ENCODE measurements at places on chromosomes 3 and 15.

DNA sequence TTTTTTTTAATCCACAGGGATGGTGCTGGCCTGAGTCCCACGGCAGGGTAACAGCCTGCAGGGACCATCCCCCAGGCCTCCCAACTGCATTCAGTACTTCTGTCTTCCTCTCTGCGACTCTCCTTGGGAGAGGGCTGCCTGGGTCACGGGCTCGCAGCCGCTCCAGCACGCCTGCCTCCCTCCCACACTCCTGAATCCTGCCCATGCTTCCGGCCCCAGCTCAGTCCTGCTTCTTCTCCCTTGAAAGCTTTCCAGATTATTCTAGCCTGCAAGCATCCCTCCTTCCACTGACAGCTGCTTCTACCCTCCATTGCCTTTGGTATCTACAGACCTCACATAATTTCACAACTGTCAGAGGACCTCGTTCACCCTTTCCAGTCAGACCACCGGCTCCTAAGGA, 32.4 kb downstream of the MEGF11 start:
- no peaks in the 10 kb centered on the region for H3K27me3 ChIP-seq
- H3K27ac ChIP-seq: no peak overlapping the region
- no peak for DNase-seq
- H3K36me3 ChIP-seq: no peaks in the 10 kb centered on the region
- H3K4me3 ChIP-seq: no peak overlapping the region

DNA sequence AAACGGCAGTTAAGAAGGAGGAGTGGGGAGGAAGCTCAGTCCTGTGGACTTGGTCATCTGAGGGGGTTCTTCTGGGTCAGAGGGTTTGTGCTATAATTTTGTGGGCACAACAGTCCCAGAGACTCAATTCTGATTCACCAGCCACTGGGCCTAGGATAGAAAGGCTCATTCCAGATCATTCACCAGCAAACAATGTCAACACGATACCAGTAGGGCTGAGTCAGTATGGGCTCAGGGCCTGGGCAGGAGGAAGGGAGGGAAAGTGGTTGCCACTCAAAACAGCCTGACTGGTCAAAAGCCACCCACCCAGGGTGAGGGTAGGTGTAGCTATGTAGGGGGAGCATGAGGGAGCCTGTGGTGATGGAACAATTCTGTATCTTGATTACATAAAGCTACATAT, 86.9 kb upstream of the MEX3B start:
- no peaks in the 10 kb centered on the region for H3K36me3 ChIP-seq
- no peaks in the 10 kb centered on the region for H3K4me1 ChIP-seq
- no peak overlapping the region for H3K4me3 ChIP-seq
- no peak overlapping the region for H3K27ac ChIP-seq
- no peaks in the 10 kb centered on the region for H3K27me3 ChIP-seq
- DNase-seq: no peak

GRCh38 chr3:124512881-124513609, 217.2 kb upstream of the UMPS start:
- no peaks in the 10 kb centered on the region for H3K27me3 ChIP-seq
- no peak for DNase-seq
- H3K36me3 ChIP-seq: peaks cover 16% of the 10 kb centered on the region
- H3K4me1 ChIP-seq: no peaks in the 10 kb centered on the region

DNA sequence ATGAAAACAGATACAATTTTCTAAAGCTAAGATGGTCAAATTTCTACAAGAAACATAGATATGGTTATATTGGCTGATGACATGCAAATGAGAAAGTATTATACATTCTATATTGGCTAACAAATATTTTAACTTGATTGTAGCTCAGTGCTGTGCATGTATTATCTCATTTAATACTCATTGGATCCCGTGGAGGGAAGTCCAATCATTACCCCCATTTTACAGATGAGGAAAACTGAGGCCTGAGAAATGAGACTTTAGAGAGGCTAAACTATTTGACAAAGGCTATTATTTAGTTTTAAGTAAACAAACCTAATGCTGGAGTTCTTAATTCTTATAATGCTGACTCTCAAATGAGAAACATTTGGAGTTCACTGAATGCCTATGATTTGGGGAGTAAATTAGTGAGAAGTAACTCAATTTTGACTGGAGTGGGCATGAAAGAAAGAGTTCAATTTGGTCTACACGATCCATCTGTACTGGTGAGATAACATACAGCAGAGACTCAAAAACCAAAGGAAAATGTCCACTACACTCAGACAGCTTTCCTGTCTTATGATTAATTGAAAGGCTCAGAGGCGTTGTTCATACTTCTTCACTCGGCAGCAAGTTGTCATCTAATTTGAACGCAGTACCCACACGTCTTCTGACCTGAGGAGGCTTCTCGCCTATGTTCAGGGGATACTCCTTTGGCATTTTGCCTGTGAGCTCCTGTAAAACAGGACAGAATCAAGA, 72.2 kb upstream of the LMOD3 start:
- H3K4me3 ChIP-seq: no peak overlapping the region
- H3K36me3 ChIP-seq: peaks cover 10% of the 10 kb centered on the region
- no peak overlapping the region for H3K27ac ChIP-seq
- H3K4me1 ChIP-seq: no peaks in the 10 kb centered on the region
- DNase-seq: no peak

DNA sequence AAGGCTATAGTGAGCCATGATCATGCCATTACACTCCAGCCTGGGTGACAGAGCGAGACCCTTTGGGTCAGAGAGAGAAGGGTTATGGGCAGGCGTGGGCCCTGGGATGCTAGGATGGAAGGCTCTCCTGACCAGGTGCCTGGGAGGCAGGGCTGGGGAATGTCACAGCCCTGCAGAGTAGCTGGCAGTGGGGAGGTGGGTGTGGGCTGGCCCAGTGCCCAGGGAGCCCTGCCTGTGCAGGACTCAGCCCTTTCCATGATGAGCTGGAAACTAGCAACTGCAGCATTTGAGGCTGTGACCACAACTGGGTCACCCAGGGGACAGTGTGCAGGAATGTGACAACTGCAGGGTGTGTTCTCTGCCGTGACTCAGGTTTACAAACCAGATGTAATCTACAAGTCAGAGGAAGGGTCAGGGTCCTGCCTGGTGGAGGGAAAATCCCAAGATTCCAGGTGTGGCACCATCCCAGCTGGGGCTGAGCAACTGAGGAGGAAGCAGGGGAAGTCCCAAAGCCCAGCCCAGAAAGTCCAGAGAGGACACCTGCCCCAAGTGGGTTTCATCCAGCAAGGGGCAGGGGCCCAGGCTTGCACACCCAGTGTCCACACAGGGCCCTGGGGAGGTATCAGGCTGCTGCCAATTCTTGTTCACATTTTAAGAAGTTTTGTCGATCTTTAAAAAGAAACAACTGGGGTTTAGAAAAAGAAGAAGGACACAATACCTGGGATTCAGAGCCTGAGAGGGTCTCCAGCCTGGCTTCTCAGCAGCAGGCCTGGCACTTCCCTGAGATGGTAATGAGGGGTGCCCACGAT, 45.5 kb downstream of the SLC28A1 start:
- DNase-seq: no peak
- H3K4me1 ChIP-seq: peaks cover 3% of the 10 kb centered on the region
- no peak overlapping the region for H3K27ac ChIP-seq
- H3K4me3 ChIP-seq: no peak overlapping the region
- H3K27me3 ChIP-seq: no peaks in the 10 kb centered on the region

- H3K36me3 ChIP-seq: no peaks in the 10 kb centered on the region
- DNase-seq: no peak
- no peak overlapping the region for H3K4me3 ChIP-seq
- no peaks in the 10 kb centered on the region for H3K27me3 ChIP-seq
- no peak overlapping the region for H3K27ac ChIP-seq
These were observed 6.5 kb downstream of the TOPAZ1 start for GRCh38 chr3:44248152-44248551.

- no peaks in the 10 kb centered on the region for H3K4me1 ChIP-seq
- no peak overlapping the region for H3K27ac ChIP-seq
- no peak overlapping the region for H3K4me3 ChIP-seq
- H3K27me3 ChIP-seq: no peaks in the 10 kb centered on the region
These were observed 222.7 kb downstream of the MTHFS start for GRCh38 chr15:79674124-79674465.

- H3K27ac ChIP-seq: peak overlapping the region; percentile 81
- peak; percentile 87 for DNase-seq
- H3K27me3 ChIP-seq: no peaks in the 10 kb centered on the region
- H3K4me3 ChIP-seq: no peak overlapping the region
These were observed 43.1 kb downstream of the DNASE1L3 start for GRCh38 chr3:58167431-58168351.

DNA sequence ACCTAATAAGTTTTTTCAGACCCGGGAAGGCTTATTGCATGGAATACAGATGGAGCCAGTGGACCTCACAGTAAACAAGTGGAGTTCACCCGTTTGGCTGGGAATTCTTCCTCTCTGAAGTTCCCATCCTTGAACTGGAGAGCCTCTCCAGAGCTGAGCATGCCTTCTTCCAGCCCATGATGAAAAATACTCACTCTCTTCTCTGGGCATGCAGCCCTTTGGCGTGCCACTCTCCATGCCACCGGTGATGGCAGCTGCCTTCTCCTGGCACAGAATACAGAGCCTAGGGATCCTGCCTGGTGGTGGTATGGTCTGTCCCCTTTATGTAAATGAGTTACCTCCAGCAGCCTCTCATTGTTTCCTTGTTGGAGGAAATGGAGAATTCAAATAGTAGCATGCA, 150.8 kb downstream of the LEKR1 start:
- no peak overlapping the region for H3K4me3 ChIP-seq
- no peaks in the 10 kb centered on the region for H3K4me1 ChIP-seq
- no peaks in the 10 kb centered on the region for H3K27me3 ChIP-seq
- no peak for DNase-seq

GRCh38 chr15:60721257-60721626, 242.3 kb upstream of the ICE2 start:
- no peaks in the 10 kb centered on the region for H3K36me3 ChIP-seq
- H3K27me3 ChIP-seq: no peaks in the 10 kb centered on the region
- no peak for DNase-seq

DNA sequence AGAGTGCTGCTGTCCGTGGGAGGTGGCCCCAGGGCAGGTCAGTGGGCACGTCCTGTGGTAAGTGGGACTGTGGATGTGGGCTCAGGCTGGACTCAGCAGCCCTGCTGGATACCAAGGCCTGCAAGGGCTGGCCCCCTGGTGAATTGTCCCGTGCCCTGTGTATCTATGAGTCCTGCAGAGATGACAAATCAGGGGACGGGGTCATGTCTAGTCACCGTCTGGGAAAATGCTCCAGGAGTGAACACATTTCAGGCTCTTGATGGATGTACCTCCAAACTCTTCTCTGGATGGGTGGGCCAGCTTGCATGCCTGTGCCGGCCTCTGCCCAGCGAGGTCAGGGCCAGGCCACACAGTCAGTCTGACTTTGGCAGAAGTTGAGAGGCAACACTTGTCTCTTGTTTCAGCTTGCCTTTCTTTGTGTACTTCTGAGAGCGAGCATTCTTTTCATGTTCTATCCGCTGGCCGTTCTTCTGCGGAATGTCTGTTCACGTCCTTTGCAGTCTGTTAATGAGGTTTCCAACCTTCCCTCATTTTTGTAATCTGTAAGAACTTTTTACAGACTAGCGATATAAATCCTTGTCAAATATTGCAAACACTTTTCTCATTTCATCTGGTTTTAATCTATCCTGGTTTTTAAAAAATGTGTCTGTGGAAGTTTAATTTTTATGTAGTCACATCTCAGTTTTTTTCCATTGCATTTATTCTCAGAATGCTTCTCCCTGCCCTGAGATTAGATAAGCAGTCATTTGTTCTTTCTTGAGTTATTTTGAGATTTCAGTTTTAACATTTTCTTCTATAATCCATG, 11.4 kb upstream of the STAB1 start:
- H3K4me1 ChIP-seq: peaks cover 3% of the 10 kb centered on the region
- no peak overlapping the region for H3K4me3 ChIP-seq
- DNase-seq: no peak
- H3K27me3 ChIP-seq: no peaks in the 10 kb centered on the region

DNA sequence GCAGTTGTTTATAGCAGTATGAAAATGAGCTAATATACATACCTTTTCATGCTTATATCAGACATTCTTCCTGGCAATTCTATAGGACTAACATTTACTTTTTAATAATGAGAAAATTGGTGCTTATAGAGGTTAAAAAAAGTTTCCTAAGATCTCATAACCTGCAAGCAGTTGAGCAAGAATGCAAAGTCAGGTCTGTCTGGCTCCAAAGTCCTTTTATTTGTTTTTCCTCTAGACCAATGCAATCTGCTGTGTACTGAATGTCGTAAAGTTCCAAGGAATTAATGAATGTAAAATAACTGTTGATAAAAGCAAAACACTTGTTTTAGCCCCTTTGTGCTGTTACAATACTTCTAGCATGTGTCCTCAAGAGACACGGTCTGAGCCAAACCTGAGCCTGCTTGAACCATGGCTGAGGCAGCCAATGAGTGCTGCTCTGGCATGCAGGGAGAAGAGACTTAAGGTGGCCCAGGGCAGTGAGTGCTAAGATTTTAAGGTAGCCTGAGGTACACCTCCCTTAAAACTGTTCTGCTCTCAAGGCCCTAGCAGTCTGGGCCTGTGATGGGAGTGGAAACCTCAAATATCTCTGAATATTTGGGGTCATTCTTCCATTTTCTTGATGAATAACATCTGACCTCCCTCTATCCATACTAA, 555.1 kb upstream of the NAALADL2 start:
- H3K4me3 ChIP-seq: no peak overlapping the region
- no peaks in the 10 kb centered on the region for H3K36me3 ChIP-seq
- H3K4me1 ChIP-seq: no peaks in the 10 kb centered on the region
- H3K27ac ChIP-seq: no peak overlapping the region

DNA sequence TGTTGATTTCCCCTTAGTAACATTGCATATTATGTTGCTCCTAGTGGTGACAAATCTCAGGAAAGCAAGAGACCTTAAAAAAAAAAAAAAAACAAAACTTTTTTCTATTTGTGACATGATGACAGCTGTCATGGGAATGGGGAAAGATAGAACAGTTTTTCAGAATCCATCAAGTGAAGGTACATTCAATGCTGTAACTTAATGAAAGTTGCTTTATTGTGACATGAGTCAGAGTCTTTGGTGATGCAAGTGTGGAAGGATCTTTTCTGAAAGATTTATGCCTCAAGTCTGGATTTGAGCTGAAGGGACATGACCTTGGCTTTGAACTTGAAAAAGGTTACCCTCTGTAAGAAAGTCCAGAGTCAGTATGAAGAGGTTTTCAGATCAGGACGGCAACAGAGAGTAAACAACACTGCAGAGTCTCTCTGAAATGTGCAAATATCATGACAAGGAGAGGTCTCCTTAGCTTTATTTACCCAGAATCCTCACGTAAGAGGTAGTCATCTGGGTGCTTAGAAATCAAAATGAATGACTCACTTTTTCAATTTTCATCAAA, 424.7 kb downstream of the CNTN4 start:
- H3K27ac ChIP-seq: no peak overlapping the region
- H3K36me3 ChIP-seq: no peaks in the 10 kb centered on the region
- H3K4me3 ChIP-seq: no peak overlapping the region
- H3K4me1 ChIP-seq: no peaks in the 10 kb centered on the region

GRCh38 chr3:73523661-73524060, 101.1 kb downstream of the PDZRN3 start:
- no peaks in the 10 kb centered on the region for H3K27me3 ChIP-seq
- no peak for DNase-seq
- peak overlapping the region; percentile 43 for H3K27ac ChIP-seq
- no peak overlapping the region for H3K4me3 ChIP-seq

GRCh38 chr3:36649125-36649524, 115.2 kb downstream of the DCLK3 start:
- no peak overlapping the region for H3K4me3 ChIP-seq
- no peaks in the 10 kb centered on the region for H3K27me3 ChIP-seq
- no peak for DNase-seq
- peak overlapping the region; percentile 78 for H3K27ac ChIP-seq
- no peaks in the 10 kb centered on the region for H3K4me1 ChIP-seq
- no peaks in the 10 kb centered on the region for H3K36me3 ChIP-seq

- no peak for DNase-seq
- H3K4me1 ChIP-seq: no peaks in the 10 kb centered on the region
- no peaks in the 10 kb centered on the region for H3K36me3 ChIP-seq
- no peaks in the 10 kb centered on the region for H3K27me3 ChIP-seq
- H3K27ac ChIP-seq: no peak overlapping the region
- H3K4me3 ChIP-seq: no peak overlapping the region
These were observed 106.2 kb upstream of the MCTP2 start for GRCh38 chr15:94125156-94125555.

Data from ascending aorta (tissue), 2 donors.